Right cardiac atrium (tissue), 5 donors: ENCODE measurements at places on chromosomes 3 and 15.

DNA sequence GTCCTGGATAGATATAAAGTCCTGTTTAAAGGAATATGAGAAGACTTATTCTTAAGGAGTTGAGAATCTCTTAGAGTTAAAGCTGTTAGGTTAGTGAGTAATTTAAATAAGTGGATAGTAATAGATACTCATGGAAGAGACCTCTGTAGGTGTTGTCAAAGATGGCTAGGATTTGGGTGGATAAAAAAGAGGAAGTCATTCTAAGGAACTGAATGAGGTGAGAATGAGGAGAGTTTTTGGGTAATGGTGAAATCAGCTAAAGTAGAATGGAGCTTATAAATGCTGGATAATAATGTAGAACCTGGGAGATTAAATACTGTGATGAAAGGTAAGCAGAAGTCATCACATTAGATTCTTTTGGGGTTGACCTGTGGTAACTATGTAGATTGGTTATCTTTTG lies 8.1 kb downstream of the ARIH1 start:
- DNase-seq = no peak

- no peak for DNase-seq
Observed at GRCh38 chr3:194287977-194288706, 63.0 kb downstream of the CPN2 start.

DNA sequence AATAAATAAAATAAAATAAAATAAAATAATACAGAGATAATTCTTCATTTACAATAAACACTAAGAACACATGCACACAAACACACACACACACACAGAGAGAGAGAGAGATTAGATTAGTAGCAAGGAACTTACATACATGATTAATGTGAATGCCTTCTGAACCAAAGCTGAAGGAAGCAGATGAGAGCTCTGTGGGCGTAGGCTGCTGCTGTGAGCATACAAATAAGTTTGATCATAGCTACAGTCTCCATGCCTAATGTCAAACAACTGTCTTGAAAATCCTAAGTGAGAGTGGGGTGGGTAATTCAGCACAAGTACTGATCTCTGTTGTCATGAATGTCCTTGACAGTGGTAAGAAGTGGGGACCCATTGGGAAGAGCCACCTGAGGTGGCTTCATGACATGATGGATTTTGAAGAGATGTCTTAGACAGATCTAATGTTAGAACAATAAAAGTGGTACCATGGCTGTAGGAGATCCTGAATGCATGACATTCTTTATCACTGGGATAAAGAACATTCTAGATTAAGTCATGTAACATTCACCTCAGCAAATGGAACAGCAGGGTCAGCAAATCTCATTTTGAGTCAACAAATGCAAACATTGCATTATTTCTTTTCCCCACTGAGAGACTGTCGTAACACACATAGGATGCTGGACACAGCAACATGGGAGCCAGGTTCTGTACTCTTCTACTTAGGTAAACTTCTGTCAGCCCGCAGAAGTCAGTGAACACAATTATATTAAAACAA lies 46.2 kb downstream of the CHL1 start:
- DNase-seq = no peak

DNA sequence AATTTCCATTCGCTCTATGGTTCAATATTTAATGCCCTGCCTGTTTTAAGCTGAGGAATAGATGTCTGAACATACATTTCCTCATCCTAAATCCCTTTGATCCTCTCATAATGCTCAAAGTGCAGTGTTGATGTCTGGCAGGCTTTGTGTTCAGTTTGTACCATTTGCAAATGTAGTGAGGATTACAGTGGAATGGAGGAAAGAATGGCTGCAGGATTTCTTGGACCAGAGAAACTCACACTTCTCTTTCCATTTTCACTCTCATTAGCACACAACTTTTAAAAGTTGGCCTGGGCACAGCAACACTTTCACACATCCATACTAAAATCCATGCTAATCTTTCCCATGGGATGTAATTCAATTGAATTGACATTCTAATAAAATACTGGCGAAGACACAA lies 28.6 kb upstream of the THRB start:
- no peak for DNase-seq

DNA sequence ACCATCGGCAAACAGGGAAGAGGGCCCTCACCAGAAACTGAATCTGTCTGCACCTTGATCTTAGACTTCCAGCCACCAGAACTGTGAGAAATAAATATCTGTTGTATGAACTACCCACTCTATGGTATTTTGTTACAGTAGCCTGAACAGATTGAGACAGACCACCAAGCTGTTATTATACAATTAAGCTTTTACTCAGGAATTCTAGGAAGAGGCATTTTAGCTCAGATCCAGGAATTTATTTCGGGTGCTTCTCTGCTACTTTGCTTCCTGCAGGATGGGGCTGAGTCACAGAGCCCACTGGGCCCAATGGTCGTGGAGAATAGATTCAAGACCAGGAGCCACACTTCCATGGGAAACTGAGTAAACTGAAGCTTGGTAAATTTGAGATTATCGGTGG lies 145.5 kb upstream of the PFN2 start:
- no peak for DNase-seq

DNA sequence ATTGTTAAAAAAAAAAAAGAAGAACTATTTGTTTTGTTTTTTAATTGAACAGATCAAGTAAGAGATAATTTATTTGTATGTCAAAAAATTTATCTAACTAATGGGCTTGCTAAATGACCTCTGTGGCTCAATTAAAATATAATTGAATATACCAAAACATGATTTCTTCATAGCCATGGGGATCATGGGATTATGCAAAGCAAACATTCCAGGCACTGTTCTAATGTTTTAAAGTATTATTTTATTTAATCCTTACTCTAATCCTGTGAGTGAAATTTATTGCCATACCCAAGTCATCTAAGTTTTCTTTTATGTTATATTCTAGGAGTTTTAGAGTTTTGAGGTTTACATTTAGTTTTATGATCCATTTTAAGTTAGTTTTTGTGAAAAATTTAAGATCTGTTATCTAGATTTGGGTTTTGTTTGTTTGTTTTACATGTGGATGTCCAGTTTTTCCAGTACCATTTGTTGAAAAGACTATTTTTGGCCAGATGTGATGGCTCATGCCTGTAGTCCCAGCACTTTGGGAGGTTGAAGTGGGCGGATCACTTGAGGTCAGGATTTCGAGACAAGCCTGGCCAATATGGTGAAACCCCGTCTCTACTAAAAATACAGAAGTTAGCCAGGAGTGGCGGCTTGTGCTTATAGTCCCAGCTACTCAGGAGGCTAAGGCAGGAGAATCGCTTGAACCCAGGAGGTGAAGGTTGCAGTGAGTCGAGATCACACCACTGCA lies 52.3 kb upstream of the CNOT10 start:
- DNase-seq = no peak

DNA sequence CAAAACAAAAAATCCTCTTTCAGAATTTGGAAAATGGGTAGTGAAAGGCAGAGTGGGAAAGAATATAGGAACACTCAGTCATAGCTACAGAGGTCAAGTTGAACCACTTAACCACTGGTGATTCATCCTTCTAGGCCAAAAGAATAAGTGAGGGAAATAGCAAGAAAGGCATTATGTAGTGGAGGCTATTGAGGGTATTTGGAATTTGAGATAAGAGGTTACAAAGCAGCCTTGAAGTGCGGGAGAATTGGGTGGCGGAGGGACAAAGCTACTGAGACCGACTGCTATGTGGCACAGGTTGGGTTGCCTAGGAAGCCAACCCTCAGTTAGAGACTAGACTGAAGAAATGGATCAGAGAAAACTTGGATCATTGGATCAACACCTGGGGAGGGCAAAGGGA lies 109.5 kb downstream of the SYNPR start:
- DNase-seq = no peak

DNA sequence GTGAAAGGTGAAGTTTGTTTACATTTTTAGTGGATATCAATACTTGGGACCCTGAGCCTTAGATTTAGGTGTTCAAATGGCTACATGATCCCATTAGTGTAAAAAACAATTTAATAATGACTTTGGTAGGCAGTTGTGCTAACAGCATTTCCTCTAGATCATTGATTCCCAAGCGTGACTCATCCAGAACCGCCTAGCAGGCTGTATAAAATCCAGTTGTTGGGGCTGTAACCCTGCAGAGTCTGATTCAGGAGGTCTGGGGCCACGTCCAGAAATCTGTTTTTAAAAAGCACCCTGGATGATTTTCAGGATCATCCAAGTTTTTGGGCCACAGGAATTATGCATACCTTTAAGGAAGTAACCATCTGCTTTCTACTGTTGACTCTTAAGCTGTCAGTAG lies 156.4 kb downstream of the TP63 start:
- no peak for DNase-seq

DNA sequence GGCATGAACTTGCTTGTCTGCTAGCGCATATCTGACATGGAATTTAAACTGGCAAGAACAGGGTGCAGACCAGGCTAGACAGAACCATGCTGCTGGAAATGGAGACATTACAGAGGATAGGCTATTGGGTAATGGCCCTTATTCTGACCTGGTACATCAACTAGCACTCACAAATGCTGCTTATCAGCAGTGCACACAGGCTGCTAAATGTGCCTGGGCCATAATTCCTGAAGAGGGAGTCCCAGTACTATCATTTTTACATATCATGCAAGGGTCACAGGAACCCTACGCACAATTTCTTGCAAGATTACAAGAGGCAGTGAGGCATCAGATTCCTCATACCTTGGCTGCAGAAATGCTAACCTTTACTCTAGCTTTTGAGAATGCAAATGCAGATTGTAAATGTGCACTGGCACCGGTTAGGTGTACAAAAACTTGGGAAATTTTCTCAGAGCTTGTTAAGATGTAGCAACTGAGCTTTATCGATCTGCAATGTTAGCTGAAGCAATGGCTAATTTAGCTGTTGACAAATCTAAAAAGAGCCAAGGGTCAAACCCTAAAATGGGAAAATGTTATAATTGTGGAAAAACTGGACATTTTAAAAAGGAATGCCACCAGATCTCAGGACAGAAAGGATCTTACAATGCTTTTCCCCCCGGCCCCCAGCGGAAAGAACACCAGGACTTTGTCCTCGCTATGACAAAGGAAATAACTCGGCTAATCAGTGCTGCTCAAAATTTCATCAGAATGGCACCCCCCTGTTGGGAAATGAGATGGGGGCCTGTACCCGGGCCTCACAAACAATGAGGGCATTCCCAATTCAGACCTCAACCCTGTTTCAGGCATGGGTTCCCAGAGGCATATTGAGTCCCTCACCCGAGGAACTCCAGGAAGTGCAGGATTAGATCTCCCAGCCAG lies 21.1 kb downstream of the CCRL2 start:
- no peak for DNase-seq

DNA sequence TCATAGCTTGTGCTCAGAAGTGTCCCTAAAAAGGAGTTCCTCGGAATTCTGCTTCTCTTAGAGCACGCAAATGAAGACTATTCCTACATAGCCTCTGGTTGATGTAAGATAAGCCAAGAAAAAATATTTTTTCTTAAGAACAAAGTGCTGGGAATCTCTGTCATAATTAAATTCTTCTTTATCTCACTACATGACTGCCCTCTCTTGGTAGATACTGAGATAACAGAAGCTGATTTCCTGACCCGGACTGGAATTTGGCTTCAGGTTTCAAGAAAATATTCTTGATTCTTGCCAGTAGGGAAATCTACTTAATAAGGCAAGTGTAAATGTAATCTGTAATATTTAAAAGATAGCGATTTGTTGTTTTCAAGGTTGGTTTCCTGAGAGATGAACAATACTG lies 31.3 kb upstream of the SETMAR start:
- no peak for DNase-seq

GRCh38 chr3:125165189-125165947 lies 47.2 kb downstream of the SLC12A8 start:
- no peak for DNase-seq

- no peak for DNase-seq
Observed at GRCh38 chr3:128946411-128946810, 47.5 kb downstream of the CFAP92 start.

DNA sequence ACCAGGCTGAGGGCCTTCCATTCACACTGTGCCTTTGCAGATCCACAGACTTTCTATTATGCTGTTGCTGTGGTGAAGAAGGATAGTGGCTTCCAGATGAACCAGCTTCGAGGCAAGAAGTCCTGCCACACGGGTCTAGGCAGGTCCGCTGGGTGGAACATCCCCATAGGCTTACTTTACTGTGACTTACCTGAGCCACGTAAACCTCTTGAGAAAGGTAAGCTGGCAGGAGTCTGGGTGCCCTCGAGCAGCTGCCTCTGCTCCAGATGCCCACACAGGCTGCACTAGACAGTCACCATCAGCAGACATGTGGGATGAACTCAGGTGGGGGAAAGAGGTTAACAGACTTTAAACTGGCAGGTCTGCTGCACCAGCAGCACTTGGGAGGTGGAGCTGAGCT lies 8.3 kb downstream of the TF start:
- DNase-seq = no peak

DNA sequence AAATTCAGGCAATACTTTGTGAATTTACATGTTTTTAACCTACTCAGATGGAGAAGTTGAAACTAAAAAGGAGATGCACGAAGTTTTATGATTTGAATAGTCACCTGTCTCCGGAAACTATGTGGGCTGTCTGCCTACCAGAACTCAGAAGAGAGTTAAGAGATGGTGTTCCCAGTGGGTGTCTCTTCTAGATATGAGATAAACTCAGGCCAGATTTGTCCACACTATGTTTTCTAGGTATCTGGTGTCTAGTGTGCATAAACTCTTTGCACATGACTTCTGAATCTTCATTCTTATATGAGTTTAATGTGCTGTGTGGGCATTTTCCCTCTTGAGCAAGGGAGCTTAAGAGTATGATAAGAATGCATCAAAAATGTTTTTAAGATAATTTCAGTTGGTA lies 222.8 kb downstream of the FOXP1 start:
- DNase-seq = no peak

- no peak for DNase-seq
Observed at GRCh38 chr3:188269040-188269439, 115.1 kb downstream of the LPP start.

- peak; percentile 40 for DNase-seq
Observed at GRCh38 chr15:74168711-74169126, 4.8 kb upstream of the ISLR start.

- DNase-seq = no peak
Observed at GRCh38 chr15:83206526-83207008, 1.1 kb downstream of the HDGFL3 start.

GRCh38 chr3:140510303-140510861 lies 167.5 kb upstream of the TRIM42 start:
- no peak for DNase-seq

DNA sequence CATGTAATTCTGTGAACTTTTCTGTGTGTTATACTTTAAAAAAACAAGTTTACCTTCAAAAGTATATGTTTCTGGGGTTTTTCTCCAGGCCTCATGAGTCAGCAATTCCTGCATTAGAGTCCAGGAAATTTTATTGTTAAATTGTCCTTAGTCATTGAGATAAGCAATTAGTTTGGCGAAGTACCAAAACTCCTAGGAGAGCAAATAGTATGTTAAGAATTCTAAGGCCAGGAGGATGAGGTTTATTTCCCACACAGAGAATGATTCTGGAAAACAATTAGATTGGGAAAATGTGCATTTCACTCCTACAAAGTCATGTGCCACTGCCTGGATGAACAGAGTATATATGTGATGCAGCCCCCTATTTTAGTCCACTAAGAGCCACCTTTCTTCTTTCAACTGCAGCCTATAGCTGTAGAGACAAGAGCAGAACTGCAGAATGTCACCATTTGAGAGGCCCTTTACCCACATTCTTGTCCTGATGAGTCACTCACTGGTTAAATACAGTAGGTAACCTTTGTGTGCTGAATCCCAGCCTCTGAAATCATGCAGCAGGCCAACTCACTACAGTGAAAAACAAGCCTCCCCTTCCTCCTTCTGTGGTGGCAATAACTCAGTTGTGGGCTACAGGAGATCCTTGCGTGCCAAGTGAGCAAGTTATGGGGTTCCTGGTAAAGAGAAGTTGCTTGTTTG lies 452.8 kb upstream of the THBS1 start:
- DNase-seq = no peak
